Fibroblast of villous mesenchyme (primary cell): ENCODE measurements at places on chromosomes 7 and 10.
A peak's percentile ranks its signal among the peaks of the same experiment; 100 is the strongest.

DNA sequence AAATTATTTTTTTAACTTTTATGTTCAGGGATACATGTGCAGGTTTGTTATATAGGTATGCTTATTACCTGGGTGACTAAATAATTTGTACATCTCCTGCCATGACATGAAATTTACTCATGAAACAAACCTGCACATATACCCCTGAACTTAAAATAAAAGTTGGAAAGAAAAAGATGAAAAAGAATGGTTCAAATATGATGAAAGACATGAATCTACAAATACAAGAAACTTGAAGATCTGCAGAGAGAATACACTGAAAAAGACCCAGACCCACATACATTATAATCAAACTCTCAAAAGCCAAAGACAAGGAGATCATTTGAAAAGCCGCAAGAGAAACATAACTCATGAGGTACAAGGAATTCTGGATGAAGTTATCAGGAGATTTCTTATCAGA lies 70.2 kb downstream of the AKR1C4 start:
- DNase-seq, result no peak

- no peak for DNase-seq
These were observed 143.9 kb downstream of the JAZF1 start for GRCh38 chr7:28036696-28037095.

- peak; percentile 59 for DNase-seq
These were observed 51.3 kb upstream of the MAGI2 start for GRCh38 chr7:79504607-79505389.

- DNase-seq, result no peak
These were observed 6.6 kb downstream of the UFSP1 start for GRCh38 chr7:100882785-100883526.

GRCh38 chr7:30910411-30911073 lies 1.1 kb upstream of the AQP1 start:
- no peak for DNase-seq

- no peak for DNase-seq
These were observed 13.8 kb downstream of the BTRC start for GRCh38 chr10:101367569-101368453.

DNA sequence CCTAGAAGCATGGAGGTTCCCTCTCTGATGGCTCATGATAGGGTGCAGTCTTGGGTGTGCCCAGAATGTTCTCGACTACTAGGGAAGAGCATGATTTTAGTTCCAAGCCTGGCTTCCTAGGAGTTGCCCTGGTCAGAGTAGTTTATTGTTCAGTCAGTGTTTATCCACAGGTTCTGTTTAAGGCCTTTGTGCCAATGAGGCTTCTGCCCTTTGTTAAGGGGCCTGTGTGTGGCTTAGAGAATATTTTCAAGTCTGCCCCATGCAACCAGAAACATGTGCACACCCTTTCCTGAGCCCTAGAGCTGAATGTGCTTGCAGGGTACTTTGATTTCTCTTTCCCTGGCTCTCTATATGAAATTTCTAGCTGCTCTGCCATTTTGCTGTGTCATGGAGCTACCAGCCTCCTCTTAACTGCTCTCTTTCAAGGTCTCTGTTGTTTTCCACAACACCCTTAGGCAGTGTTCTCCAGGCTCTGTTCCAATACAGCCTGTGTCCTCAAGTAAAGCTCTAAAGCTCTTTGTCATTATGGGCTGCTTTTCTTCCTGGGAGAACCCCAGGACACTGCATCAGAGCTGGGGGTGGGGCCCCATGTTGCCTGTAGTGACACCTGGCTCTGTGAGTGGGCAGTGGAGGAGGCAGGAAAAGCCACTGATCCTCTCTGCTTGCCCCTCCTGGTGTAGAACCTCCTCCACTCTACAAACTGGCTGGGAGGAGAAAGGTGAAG lies 34.1 kb upstream of the TSPAN33 start:
- peak; percentile 47 for DNase-seq

- no peak for DNase-seq
These were observed 681.9 kb downstream of the GRM8 start for GRCh38 chr7:126570845-126571244.

DNA sequence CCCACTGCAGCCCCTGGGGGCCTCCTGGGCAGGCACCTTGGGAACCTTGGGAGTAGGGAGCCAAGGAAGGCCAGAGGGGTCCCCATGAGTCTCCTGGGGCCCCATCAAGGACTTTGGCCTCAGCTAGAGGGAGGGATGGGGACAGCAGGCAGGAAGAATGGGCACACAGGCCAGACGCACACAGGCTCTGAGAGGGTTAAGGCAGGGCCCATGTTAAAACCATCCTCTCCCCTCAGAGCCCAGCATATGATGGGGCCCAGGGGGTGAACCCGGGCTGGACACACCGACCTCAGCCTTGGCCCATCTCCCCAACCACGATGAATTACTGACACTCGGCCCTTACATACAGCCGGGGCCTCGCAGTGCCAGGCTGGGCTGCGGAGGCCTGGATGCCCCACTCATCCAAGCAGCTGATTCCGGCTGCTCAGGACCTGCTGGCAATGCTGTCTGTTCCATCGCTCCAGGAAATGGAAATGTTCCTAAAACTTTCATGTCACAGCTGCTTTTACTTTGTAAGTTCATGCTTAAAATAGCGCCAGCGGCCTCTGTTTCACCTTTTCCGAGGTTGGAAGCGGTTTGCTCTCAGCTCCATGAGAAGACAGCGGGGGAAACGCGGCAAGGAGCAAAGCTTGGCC lies 17.3 kb upstream of the INPP5A start:
- DNase-seq, result peak; percentile 61

- no peak for DNase-seq
These were observed 326.2 kb upstream of the AUTS2 start for GRCh38 chr7:69272101-69272500.

DNA sequence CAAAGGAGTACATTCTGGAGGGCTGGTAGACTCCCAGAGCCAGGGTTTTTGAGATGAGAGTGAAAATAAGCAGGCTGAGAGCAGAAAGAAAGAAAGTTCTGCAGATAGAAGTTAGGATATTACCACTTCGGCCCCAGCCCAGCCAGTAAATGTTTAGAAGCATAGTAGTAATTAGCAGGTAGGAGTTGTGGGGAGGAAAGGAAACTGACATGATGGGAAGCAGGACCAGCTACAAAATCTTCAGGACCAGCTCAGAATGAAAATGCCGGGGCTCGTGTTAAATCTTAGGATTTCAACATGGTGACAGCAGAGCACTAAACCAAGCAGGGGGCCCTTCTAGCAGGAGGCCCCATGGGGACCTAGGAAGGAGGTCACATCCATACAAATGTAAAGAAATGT lies 28.7 kb downstream of the PRSS2 start:
- no peak for DNase-seq

DNA sequence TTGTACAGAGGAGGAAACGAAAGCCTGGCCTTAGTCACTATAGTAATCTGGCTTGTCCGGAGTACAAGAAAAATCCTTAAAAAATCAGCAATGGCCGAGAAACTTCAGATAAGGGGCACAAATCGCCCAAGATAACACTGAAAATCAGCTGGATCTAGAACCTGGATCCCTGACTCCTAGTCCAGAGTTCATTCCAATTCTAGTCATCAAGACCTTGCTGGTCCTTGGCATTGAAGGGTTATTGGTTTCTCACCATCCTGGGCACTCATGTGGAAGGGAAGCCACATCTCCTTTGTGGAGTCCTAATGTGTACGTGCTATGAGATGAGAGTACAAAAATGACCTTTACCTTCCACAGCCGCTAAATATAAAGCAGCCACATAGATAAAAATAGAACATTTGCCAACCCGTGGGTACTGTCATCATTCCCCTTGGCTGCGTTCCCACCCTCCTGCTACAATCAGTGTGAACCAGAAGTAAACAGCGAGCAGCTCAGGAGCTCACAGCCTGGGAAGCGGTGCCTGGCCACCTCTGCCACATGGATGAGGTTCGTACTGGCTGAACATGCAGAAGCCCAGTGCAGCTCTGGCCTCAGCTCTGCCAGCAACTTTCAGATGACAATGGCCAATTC lies 116.0 kb upstream of the PDLIM1 start:
- no peak for DNase-seq

GRCh38 chr10:113027574-113028455 lies 77.8 kb downstream of the TCF7L2 start:
- DNase-seq, result peak; percentile 61

DNA sequence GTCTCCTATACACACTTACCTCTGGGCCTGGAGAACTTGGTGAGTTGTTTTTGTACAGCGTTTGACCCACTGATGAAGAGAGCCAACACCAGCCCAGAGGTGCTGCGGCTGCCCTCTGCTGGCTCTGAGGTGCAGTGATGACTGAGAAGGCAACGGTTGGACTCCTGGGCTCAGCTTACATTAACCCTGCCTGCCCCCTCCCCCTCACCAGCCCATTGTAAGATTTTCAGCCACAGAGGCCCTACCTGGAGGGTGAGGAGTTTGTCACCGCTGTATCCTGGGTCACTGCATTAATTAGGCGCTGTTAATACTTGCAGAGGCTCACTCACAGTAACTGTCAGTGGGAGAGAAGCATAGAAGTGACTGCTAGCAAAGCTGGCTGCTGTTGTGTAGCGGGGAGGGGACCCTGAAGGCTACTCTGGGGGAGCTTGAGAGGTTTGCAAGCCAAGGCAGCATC lies 19.0 kb upstream of the ANKRD2 start:
- peak; percentile 63 for DNase-seq

GRCh38 chr7:43879477-43879876 lies 10.2 kb upstream of the MRPS24 start:
- peak; percentile 45 for DNase-seq

- DNase-seq, result no peak
These were observed 76.0 kb upstream of the FAM20C start for GRCh38 chr7:116188-116981.

DNA sequence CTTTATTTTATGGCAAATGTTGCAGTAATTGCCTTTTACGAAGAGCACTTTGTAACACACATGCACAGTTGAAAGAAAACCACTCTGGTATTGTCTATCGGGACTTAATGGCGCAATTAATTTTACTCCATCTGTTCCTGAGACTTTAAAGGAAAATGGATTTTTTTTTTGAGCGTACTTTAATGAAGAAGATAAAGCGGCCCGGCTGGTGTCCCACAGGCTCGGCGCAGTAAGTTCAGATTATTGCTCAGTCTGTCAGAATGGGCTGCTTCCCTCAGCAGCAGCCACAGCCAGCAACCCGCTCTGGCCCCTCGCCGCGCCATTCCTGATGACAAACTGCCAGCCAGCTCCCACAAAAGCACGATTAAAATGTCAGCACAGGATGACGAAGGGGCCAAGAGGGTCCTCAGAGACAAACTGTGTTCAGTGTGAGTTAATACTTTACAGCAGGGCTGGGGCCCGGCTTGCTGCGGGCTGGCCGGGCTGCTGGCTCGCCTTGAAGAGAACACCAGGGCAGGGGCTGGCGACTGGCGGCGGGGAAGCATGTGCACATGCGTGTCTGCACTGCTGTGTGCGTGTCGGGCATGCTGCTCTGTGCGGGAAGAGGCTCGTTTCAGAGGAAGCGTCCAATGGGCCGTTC lies 501.0 kb upstream of the GALNT17 start:
- peak; percentile 10 for DNase-seq

DNA sequence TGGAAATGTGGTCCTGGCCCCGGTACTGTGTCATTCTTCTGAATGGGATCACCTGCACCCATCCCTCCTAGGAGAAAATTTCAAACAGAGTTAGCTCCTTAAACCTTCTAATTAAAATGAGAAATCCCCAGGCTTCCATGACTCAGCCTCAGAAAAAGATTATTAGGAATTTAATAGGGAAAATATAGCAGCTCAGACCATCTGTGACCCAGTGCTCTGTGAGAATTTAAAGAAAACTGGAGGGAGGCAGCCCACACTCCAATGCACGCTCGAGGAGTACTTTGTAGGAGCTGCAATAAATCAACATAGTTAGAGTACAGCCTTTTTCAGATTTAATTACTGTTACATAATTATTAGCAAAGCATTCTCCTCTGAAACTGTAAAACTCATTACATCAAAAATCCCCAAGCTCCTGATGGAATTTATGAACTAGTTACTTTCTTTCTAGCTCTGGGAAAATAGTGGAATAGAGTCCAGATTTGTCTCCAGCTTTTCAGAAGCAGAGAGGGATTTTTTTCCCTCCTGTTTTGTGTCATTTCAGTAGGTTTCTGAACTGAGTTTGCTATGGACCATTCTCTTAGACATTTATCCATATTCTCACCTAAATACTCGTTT lies 30.1 kb downstream of the NEUROD6 start:
- DNase-seq, result no peak

DNA sequence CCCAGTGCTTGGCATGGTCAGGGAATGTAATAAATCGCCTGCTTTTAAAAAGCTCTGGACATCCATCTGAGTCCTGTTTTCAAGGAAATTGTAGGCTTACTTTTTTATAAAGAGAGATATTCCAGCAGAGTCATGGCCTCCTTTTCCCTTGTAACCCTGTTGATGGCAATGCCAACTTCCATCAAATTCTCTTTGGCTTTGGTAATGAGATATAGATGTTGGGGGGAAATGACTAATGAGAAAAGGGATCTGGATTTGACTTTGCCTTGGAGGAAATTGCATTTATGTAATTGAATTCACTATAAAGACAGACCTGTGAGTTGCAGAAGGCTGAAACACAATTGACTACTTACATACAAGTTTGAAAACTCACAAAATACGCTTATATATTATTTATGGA lies 347.5 kb downstream of the GPR158 start:
- DNase-seq, result no peak

- DNase-seq, result peak; percentile 80
These were observed 42.6 kb upstream of the AMPH start for GRCh38 chr7:38673795-38674194.

- peak; percentile 79 for DNase-seq
These were observed 8.2 kb downstream of the MINDY3 start for GRCh38 chr10:15852111-15852557.

DNA sequence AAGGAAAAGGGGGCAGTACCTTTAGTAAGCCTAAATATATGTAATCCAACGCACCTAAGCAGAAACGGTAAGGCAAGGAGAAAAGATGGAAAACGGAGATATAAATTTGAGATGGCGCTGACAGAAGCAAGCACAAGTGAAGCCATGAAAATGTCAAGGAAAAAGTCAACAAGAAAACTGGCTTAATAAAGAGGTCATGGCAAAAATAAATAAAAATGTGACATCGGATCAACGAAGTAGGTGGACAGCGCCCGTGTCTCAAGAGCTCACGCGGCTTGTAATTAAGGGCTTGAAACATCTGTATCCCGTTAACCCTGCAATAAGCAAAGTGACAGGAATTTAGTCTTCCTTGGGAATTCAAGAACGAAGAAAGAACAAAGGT lies 611 bp downstream of the NDUFA5 start:
- peak; percentile 51 for DNase-seq

DNA sequence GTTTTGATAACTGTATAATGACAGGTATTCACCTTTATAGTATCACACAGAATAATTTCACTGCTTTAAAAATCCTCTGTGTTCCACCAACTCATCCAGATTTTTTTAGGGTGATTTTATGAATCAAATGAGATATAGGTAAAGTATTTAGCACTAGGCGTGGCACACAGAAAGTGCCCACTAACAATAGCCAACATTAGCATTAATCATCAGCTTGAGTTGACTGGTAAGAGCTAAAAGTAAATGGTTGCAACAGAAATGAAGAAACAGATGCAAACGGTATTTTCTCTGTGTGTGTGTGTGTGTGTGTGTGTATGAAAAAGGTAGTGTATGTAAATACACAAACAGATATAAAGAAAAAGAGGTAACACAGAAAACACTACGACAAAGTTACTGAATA lies 378.8 kb upstream of the ETV1 start:
- DNase-seq, result no peak

GRCh38 chr7:28418966-28419365 lies 6.6 kb downstream of the CREB5 start:
- peak; percentile 14 for DNase-seq

- DNase-seq, result no peak
These were observed 62.7 kb upstream of the STK17A start for GRCh38 chr7:43520201-43520600.

- DNase-seq, result no peak
These were observed 948 bp downstream of the TMEM229A start for GRCh38 chr7:124031919-124032318.
